Left ventricle myocardium inferior (tissue), 1 donor: ENCODE measurements at places on chromosomes 6 and 20.
A peak's percentile ranks its signal among the peaks of the same experiment; 100 is the strongest.

- DNase-seq: no peak
Measured at GRCh38 chr6:140711019-140711613, 1336.7 kb upstream of the CITED2 start.

DNA sequence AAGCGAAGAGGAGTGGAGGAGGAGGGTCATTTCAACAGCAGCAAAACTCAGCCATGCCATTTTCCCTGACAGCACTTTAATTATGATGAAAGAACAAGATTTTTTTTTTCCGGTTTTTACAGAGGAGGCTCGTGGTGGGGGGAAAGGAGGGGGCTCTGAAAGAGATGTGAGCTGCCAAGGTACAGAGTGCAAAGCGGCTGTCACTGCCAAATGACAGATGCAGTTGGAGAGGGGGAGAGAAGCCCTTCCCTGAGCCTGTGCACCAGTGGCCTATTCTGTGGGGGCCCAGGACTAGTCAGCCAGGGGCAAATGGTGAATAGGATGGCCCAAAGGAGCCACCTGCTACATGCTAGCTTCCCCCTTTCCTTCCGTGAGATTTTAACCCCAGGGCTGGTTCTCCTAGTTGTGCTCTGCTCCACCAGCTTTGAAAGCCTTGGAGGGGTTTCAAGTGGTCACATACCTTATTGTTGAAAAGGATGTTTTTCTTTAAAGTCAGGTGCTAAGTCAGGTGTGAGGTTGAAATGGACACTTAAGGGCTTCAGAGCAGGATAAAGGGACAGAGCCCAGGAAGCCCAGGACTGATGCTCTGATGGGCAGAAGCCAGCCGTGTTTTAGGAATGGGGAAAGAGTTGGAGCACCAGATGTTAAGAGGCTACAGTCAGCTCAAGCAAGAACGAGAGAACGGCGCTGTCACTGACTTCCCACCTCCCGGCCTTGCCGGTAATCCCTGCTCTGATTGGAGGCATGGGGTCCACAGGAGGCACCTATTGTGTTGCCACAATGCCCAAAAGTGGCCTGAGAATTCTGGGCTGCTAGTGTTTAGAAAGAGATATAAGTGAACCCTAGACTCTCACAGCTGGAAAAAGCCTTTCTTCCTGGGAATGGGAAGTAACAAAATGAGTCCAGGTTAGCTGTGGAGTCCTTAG lies 24.8 kb downstream of the GNAS start:
- no peak for DNase-seq

DNA sequence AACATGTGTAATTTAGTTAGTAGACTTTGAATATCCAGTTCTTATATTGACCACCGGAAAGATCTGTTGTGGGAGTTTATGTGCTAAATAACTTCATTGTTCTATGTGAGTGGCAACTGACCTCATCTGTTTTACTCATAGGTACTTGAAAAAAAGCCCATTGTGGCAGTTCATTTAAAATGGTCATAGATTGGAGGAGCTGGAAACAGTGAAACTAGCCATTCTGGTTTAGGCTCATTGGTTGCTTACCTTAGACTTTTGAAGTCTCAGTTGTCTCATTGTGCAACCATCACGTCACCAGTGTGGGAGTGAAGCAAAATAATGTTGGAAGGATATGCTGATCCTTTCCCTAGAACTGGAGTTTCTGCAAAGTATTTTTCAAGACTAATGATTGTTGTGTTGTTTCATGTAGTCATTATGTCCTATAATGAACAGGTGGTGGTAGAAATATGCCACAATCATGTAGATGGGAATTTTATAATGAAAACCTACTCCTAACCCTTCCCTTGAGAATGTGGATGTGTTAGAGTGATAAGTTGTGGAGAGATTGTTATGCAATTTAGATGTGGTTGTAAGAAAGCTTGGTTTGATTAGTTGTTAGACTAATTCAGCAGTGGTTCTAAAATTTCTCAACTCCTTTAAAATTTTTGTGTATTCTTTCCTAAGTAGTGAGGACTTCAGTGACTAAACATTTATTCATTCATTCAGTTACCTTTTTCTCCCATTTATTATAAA lies 18.3 kb downstream of the DSP start:
- DNase-seq: no peak

- no peak for DNase-seq
Measured at GRCh38 chr6:26224940-26225847, 138.0 kb downstream of the HFE start.

- DNase-seq: no peak
Measured at GRCh38 chr6:134714679-134715078, 235.2 kb downstream of the ALDH8A1 start.

- DNase-seq: no peak
Measured at GRCh38 chr6:26431258-26432172, 8.8 kb upstream of the BTN3A3 start.

DNA sequence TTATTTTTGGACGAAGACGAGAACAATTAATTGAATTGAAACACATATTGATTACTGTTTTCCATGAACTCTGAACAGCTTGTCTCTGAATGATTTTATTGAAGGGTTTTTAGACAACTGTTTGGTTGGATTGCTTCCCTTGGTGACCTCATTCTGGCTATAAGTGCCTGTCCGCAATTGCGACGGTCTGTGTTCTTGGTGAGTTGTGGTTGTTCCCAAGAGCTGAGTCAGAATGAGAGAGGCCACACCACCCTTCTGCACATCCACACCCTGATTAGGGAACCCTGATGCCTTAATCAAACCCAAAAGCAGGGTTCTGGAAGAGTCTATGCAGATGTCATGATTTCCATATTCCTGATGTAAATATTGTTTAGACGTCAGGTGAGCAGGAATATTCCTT lies 747.0 kb downstream of the PTPRT start:
- DNase-seq: peak; percentile 20

- DNase-seq: peak; percentile 77
Measured at GRCh38 chr6:69232911-69233448, 563.8 kb downstream of the LMBRD1 start.

- no peak for DNase-seq
Measured at GRCh38 chr6:109381061-109381746, 1.1 kb downstream of the CD164 start.

DNA sequence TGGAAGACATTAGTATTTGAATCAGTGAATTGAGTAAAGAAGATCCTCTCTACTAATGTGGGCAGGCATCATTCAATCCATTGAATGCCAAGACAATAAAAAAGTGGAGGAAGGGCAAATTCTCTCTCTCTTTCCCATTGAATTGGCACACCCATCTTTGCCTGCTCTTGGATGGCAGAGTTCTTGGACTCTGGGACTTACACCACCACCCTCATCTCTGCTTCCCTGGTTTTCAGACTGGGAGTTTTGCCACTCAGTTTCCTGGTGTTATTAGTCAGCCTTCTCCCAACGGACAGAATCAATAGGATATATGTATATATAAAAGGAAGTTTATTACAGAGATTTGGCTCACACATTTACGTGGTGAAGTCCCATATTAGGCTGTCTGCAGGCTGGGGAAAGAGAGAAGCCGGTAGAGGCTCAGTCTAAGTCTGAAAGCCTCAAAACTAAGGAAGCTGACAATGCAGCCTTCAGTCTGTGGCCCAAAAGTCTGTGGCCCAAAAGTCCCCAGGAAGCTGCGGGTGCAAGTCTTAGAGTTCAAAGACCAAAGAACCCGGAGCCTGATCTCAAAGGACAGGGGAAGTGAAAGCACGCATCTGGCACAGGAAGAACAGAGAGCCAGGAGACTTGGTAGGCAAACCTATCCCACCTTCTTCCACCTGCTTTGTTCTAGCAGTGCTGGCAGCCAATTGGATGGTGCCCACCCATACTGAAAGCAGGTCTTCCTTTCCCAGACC lies 64.4 kb downstream of the SMPDL3A start:
- DNase-seq: no peak

- no peak for DNase-seq
Measured at GRCh38 chr20:54078296-54078984, 8.0 kb upstream of the BCAS1 start.

- peak; percentile 20 for DNase-seq
Measured at GRCh38 chr6:28489366-28490204, 26.0 kb downstream of the GPX6 start.

- DNase-seq: no peak
Measured at GRCh38 chr6:98657764-98658163, 176.6 kb upstream of the POU3F2 start.

DNA sequence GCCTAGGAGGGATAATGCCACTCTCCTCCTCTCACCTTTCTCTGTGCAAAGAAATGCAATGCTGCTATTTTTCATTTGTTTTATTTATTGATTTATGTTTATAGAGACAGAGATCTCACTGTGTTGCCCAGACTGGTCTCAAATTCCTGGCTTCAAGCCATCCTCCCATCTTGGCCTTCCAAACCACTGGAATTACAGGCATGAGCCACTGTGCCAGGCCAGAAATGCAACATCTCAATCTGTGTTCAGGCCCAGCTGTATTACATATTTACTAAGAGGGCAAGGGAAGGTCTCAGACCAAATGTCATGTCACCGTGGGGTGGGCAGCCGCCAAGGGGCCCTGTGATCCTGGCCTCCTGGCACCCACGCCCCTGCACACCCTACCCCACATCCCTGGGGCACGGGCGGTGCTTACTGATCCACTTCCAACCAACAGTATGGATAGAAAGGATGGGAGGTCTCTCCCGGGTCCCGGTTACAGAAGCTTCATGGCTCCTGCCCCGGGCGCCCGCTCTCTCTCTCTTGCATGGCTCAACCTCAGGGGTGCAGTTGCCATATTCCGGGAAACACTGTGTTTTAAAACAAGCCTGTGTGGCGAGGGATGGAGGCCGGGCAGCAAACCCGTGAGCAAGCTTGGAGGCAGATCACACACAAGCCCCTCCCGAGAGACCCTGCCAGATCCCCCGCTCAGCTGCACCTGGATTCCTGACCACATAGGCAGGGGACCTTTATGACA lies 111.8 kb downstream of the AGPAT4 start:
- DNase-seq: no peak

GRCh38 chr6:37480118-37480736 lies 19.5 kb downstream of the CCDC167 start:
- DNase-seq: no peak

DNA sequence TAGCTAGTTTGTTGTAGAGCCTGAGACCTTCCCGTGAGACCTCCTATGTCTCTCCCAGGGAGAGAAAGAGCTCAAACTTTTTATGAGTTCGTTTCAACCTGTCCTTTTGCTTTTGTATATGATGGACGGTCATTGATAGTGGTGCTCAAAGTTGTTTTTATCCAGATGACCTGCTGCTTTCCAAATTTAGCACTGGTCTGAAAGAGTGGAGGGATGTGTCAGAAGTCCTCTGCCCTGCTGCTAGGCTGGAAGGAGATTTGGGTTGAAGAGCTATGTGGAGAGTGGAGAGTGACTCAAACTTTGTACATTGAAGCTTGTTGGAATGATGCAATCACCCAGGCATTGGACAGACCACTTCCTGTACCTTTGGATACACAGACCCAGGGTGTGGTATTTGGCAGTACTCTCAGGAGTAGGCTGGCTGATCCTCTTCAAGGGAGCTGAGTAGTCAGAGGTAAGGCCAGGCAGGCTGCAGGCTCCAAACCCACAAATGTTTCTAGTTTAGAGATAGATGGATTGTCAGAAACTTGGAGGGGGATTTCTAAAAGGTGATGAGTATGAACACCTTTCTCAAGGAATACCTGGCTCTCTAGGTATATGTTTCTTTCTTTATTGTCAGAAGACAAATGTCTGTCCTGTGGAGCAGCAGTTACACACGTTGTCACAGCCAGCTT lies 49.4 kb upstream of the RREB1 start:
- no peak for DNase-seq
